DMS79 (cell line): ENCODE measurements at places on chromosomes 3 and 15.

- DNase-seq, result no peak
Measured at GRCh38 chr3:178205740-178206139, 330.5 kb upstream of the KCNMB2 start.

- no peak for DNase-seq
Measured at GRCh38 chr15:70723927-70724326, 39.4 kb downstream of the UACA start.

- DNase-seq, result no peak
Measured at GRCh38 chr3:27391796-27392195, 22.6 kb upstream of the NEK10 start.

DNA sequence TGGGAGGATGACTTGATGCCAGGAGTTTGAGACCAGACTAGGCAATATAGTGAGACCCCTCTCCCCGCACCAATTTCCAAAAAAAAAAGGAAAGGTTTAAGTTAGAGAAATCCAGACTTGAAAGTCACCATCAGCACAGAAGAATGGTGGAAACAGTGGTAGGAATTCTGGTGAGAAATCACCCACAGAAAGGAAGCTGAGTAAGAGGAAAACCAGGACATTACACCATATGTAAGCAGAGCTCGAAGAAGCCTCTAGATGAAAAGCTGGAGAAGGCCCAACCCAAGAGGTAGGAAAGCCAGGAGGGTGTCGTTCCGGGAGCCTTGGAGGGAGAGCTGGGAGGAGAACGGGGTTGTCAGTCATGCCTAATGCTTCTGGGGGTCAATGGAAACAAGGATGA lies 40.5 kb downstream of the RASGRP1 start:
- DNase-seq, result no peak

DNA sequence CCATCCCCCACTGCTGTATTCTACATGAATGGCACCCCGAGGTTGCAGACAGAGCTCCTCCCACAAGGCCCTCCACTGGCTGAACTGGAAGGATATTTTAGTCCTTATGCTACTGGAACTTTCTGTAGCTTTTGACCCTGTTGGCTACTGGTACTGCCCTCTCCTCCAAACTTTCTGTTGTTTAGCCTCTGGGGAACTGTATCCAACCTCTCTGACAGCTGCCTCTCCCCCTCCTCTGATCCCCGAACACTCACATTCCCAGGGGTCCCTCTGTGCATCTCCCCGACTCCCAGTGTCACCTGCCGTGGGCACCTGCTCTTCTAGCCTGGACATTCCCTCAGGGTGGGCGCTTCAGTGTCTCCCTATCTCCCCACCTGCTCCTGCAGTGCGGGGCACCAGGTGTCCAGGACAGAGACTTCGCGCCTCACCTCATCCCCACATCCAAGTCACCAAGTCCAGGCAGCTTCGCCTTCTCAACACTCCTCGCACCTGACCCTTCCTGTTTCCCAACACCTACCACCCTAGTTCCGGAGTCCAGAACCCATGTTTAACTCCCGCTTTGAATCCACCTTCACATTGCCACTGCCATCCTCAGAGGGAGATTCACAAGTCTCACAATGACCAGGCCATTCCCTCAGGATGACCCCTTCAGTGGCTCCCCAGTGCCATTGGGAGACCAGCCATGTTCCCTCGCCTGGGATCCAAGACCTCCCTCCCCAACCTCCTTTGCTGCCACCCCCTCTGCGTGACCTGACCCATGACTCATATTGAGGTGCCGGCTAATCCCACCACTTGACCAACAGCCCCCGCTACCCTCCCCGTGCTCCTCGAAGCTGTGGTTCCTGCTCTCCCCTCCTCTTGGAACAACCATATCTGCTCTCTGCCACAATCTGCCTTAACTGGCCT lies 34.2 kb downstream of the BDH1 start:
- no peak for DNase-seq

GRCh38 chr3:97694876-97695275 lies 69.7 kb upstream of the ARL6 start:
- DNase-seq, result no peak

- DNase-seq, result no peak
Measured at GRCh38 chr15:47388299-47388698, 329.0 kb upstream of the SEMA6D start.

GRCh38 chr3:105255350-105255749 lies 111.4 kb upstream of the ALCAM start:
- no peak for DNase-seq
